Activated CD8-positive, alpha-beta T cell treated with anti-CD3 and anti-CD28 coated beads for 36 hours (primary cell): ENCODE measurements at places on chromosomes 7 and 10. TPM values are rescaled to one million over a fixed set of nuclear protein-coding genes. Genes with fewer than 3 reads are reported as not detected.

DNA sequence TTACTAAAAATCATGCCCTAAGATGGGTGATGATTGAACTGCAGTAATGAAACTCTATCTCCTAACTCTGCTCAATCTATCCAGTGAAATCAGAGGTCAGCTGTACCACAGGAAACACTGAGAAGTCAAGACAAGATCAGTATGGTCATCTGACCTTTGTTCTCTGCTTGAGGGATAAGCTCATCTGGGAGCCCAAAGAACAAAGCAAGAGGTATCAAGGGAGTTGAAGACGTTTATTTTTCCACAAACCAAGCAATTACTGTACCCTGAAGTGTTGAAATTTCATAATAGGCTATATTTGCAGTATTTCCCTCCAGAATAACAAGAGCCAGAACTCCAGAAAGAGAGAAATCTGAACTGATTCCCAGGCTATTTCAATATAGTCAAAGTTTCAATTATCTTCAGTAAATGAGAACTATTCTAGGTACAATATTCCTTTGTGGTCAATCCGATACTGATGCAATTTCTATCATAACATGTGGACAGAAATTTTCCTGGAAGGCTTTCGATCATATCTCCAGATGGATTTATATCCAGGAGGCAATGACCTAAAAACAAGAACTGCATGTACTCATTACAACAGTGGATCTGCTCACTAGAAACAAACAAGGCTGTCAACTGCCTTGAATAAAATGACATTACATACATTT lies 345.3 kb downstream of the TNS3 start:
- no peak overlapping the region for H3K4me3 ChIP-seq
- DNase-seq, result no peak
- no peaks in the 10 kb centered on the region for H3K4me1 ChIP-seq
- H3K36me3 ChIP-seq, result no peaks in the 10 kb centered on the region
- no peak overlapping the region for H3K27ac ChIP-seq

GRCh38 chr10:49508249-49508648 lies 30.7 kb downstream of the ERCC6 start:
- no peak overlapping the region for H3K4me3 ChIP-seq
- peak; percentile 43 for DNase-seq
- no peak overlapping the region for H3K27ac ChIP-seq
- H3K36me3 ChIP-seq, result peaks cover 11% of the 10 kb centered on the region

PCGF5 gene
- 36.9 TPM for total RNA-seq

DNA sequence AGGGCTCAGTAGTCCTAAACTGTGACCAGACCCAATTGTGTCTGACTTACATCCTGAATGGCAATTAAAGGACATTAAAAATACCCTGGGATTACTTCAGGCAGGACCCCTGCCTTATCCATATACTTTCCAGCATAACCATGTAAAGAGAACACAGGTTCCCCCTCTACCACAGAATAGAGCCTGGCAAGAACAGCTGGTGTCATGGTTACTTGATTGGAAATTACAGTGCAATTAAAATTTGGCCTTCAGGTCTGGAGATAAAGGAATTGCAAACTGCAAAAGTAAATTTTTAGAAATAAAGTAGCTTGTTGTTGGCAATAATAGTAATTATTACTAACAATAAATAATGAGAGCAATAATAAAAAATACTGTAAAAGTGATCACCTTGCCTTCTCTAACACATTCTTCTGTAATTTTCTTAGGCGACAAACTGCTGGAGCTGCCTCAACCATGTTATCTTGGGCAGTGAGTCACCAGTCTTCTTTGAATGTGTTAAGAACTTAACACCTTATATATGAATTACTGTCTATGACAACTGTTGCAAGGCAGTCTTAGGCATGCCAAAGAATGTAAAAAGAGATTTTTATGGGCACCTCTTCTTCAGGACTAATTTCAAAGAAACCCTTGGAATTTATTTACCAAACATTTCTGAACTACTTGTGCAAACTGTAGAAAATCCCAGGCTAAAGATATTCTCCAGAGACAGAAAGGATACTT lies 53.7 kb downstream of the HIBADH start:
- no peaks in the 10 kb centered on the region for H3K27me3 ChIP-seq
- H3K4me3 ChIP-seq, result no peak overlapping the region
- no peak for DNase-seq

CNNM1 gene
- 0.83 TPM for total RNA-seq

HTR5A gene
- not detected for total RNA-seq

DNA sequence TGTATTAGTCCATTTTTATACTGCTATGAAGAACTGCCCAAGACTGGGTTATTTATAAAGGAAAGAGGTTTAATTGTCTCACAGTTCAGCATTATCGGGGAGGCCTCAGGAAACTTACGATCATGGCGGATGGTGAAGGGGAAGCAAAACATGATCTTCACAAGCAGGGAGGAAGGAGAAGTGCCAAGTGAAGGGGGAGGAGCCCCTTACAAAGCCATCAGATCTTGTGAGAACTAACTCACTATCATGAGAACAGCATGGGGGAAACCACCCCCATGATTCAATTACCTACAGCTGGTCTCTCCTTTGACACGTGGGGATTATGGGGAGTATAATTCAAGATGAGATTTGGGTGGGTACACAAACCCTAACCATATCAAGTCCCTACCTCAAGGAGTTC lies 85.4 kb downstream of the JAZF1 start:
- no peak overlapping the region for H3K27ac ChIP-seq
- H3K27me3 ChIP-seq, result no peaks in the 10 kb centered on the region
- H3K4me3 ChIP-seq, result no peak overlapping the region

DNA sequence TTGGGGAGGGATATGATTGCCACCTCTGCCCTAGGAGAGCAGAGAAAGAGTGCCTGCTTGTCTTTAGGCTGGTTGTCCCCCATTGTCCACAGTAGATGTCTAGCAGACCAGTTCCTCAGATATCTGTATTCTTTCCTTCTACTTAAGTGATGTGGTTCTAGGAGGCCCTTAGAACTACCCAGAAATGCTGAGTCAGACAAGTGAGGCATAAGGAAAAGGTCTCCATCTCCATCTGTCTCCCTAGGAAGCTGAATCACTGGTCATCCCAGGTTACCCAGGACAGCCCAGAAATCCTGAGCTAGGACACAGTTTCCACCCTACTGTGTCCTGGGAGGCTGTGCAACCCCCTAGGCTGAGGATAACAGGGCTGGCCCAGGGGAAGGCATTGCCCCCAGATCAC lies 93.4 kb upstream of the INHBA start:
- H3K36me3 ChIP-seq, result no peaks in the 10 kb centered on the region
- H3K27ac ChIP-seq, result no peak overlapping the region
- H3K27me3 ChIP-seq, result peaks cover 3% of the 10 kb centered on the region
- H3K4me3 ChIP-seq, result no peak overlapping the region

RASSF4 gene
- 1.8 TPM for total RNA-seq

- H3K4me1 ChIP-seq, result no peaks in the 10 kb centered on the region
- no peaks in the 10 kb centered on the region for H3K36me3 ChIP-seq
- H3K27ac ChIP-seq, result no peak overlapping the region
- H3K27me3 ChIP-seq, result no peaks in the 10 kb centered on the region
- DNase-seq, result no peak
Measured at GRCh38 chr7:53336105-53336668, 300.8 kb downstream of the POM121L12 start.

DNA sequence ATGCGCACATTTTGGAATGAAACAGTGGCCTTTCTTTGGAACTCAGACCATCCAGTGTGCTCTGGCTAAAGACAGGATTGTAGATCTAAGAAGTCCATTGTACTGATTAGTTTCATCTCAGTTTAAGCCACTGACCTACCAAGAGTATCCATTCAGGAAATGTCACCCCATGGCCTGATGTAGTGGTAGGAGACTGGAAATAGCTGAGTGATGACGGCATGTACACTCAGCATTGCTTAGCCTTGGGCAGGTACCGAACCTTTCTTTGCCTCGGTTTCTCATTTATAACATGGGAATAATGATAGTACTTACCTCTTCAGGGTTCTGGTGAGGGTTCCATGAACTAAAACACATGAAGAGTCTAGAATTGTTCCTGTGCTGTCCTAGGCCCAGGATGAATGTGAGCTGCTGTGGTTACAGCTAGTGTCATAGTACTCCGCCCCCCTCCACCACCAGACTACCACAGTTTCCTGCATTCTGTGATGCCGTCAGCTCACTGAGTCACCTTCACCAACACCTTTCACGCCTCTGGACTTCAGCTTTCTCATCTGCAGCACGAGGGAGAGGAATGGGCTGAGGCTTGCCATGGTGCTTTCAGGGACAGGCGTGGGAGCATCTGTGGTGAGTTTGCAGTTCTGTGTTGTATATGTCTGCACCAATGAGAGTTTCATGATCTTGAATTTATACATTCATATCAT lies 484.0 kb upstream of the GALNT17 start:
- peak; percentile 97 for DNase-seq
- H3K4me3 ChIP-seq, result no peak overlapping the region
- peaks cover 3% of the 10 kb centered on the region for H3K36me3 ChIP-seq
- H3K27ac ChIP-seq, result peak overlapping the region; percentile 48
- H3K27me3 ChIP-seq, result peaks cover 12% of the 10 kb centered on the region
- H3K4me1 ChIP-seq, result peaks cover 27% of the 10 kb centered on the region

SPDYE5 gene
- not detected for total RNA-seq
